Stimulated activated CD8-positive, alpha-beta memory T cell treated with anti-CD3 and anti-CD28 coated beads, Interleukin-4, amount 100 ng/mL, for 4 hours (primary cell): ENCODE measurements at places on chromosomes 12 and 14.

DNA sequence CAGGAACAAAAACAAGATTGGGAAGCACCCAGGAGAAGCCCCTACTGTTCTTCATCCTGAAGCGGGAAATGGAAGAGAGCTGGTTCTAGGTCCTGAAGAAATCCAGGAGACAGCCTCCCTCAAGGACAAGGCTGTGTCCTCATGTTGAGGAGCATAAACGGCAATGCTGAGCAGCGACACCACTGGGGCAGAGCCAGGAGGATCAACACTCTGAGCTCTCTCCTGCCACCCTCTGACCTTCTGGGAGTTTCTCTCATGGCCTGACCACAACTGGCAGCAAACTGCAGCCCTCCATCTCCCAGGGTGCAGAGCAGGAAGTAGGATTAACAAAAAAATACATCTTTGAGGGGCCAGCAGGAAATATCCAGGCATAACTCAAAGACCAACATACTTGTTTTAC, 1292.2 kb upstream of the TMEM132C start:
- DNase-seq, result no peak

DNA sequence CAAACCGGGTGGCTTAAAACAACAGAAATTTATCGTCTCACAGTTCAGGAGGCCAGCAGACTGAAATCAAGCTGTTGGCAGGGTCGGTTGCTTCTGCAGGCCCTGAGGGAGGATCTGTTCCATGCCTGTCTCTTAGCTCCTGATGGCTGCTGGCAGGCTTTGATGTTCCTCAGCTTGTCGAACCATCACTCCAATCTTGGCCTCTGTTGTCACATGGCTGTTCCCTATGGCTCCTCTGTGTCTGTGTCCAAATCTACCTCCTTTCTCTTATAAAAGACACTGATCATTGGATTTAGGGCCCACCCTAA, 14.0 kb downstream of the NFATC4 start:
- DNase-seq, result no peak

GRCh38 chr14:55105991-55106390, 23.1 kb upstream of the LGALS3 start:
- no peak for DNase-seq

- no peak for DNase-seq
Observed at GRCh38 chr12:65867394-65867793, 43.1 kb downstream of the HMGA2 start.

DNA sequence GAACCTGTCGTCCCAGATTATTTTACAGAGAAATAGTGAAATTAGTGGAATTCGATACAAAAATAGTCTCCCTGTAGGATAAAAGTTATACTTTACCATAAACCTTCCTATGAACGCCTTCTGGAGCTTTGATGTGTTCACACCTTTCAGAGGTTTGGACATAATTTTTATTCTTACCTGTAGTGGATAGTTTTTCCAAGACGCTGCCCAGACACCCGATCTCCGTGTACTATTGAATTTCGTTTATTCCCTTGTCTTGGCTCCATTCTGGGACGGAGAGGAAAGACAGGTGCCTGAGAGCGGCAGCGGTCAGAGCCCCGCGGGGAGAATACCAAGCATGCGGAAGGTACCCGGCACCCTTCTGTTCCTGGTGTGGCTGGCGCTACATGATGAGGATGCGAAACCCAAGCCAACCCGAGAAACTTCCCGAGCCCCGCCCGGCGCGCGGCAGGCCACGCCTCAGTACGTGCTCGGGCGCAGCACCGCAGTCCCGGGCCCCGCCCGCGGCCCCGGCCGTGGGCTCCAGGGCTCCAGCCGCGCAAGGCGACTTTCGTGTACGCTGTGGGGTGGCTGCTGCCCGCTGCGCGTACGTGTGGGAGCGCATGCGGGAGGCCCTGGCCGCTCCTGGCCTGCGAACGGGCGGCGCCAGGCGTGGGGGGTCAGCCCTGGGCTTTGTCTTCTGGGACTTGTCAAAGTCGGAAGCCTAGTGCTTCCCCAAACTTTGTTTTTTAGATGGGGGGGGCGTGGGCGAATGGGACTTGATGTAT, 11.3 kb upstream of the SNAPC1 start:
- DNase-seq, result peak; percentile 47
